Hypothalamus (tissue), 51 donors: ENCODE measurements at places on chromosomes 4 and X.

DNA sequence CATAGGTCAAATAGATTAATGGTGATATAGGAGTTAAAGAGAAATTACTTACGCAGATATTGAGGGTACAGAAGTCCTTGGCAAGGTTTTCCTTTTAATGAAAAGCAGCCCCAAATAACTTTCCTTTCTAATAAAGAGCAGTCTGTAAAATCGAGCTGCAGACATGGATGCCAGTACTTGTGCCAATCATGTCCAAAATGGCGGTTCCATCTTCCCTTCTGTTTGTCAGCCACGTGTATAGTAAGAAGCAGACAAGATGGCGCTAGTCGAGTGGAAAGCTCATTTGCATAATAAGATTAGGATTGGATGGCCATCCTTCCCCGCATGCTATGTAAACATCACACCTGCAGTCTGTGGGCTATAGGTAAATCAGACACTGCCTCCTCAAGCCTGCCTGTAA lies 68.5 kb downstream of the FGFBP1 start:
- DNase-seq: no peak

- no peak for DNase-seq
Observed at GRCh38 chr4:90130076-90130475, 2.9 kb downstream of the CCSER1 start.

GRCh38 chrX:132442691-132443090 lies 46.1 kb downstream of the MBNL3 start:
- no peak for DNase-seq

DNA sequence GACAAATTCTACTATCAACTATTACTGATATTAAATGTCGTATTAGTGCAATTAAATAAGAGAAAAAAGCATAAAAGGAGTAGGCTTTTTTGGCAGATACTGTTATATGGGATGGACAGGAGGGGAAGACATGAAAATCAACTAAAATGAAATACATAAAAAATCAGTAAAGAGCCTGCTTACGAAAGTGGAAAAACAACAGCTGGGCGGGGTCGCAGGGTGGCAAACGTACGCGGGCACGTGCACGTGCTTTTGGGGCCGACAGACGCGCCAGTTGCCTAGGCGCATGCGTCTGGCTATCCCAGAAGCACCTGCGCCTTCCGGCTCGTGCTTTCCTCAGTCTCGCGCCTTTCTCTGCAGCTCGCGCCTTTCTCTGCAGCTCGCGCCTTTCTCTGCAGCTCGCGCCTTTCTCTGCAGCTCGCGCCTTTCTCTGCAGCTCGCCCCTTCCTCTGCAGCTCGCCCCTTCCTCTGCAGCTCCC lies at the start of gene YY2:
Gene YY2 (plus strand): TSS at position 51 of the 479 bp plus-strand sequence. CDS start 498 bp downstream, outside the sequence.
- DNase-seq: no peak

DNA sequence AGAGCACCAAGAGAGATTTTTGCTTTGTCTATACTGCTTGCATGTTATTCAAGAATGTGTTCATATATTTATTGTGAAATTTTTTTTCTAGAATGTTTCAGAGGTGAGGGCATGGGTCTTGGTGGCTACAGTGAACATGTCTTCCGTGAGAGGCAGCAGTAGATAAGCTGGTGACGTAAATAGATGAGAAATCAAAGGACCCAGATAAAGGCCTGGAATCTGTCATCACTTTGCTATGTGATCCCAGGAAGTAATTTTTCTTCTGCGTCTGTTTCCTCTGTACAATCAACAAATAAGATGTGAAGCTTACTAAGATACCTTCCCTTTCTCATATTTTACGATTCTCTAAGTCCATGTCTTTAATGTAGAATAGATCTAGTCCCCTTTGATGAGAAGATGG lies 129.1 kb downstream of the COL4A6 start:
- DNase-seq: no peak

GRCh38 chr4:139223682-139224317 lies 46.8 kb upstream of the ELF2 start:
- no peak for DNase-seq

DNA sequence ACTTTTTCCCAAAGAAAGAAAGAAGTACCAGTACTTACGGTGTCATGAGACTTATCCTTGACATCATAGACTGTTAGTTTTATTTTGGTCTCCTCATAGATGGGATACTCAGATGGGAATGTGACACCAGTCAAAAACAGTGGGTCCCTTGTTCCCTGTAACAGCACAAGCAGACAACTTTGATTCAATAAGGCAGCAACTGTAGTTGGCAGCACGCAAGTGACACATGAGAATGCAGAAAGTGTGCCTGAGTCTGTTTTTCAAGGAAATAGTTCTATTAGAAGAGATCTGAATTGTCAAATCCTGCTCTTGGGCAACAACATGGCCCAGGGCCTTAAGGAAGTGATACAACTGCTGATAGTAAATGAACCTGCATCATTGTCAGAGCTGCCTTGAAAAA lies 443.2 kb downstream of the INPP4B start:
- DNase-seq: no peak

DNA sequence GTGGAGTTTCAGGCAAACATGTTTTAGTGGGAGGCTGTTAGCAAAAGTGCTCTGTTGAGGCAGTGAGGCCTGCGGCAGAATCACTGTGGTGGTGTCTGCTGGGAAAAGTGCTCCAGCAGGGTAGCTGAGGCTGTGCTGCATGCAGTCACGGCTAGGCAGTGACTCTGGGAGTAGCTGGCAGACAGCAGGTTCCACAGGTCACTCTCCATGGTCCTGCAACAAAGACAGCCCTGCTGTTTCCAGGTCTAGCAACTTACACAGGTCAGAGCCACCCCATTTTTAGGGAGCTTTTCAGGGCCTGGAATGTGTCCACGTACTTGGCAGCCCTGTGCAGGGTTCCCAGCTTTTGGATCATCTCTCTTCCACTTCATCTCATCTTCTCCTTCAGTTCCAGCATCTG lies 184.3 kb downstream of the NAA11 start:
- DNase-seq: no peak

DNA sequence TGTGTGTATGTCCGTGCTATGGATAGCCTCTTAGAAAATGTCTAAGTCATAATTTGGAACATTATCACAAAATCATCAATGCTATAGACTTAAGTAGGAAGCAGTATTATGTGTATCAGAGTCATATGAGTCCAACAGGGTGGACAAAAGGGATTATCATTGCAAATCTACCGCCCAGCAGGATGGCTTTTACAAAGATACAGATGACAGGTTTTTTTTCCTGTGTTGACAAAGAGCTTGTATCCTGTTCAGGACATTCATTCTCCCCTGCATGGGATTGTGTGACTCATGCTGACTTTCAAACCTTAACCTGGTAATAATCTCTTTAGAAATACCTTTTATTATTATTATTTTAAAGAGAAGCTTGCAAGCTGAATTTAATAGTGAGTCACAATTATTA lies 310.3 kb upstream of the GNPDA2 start:
- no peak for DNase-seq

- DNase-seq: no peak
Observed at GRCh38 chr4:8770518-8771257, 101.0 kb downstream of the HMX1 start.

GRCh38 chr4:55661398-55662056 lies 25.4 kb upstream of the NMU start:
- DNase-seq: no peak

GRCh38 chr4:80138551-80139538 lies 58.5 kb upstream of the PRDM8 start:
- DNase-seq: no peak

DNA sequence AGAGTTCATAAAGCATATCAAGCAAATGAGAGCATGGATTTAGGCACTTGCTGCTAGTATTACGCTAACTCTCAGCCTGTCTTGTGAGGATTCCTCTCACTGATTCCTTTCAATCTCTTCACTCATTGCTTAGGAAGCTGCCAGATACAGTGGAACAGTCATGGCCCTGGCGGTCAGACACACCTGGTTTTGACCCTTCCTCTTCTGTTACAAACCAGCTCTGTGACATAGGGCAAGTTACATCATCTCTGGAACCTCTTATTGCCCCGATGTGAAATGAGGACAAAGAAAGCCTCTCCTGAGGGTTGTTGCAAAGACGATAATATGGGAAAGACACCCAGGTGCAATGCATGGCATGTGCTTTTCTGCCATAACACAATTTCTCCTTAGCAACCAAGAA lies 12.2 kb downstream of the FRAS1 start:
- no peak for DNase-seq

GRCh38 chr4:37978248-37978924 lies 18.2 kb downstream of the PTTG2 start:
- no peak for DNase-seq
